CD4-positive, CD25-positive, alpha-beta regulatory T cell (primary cell): ENCODE measurements at places on chromosomes 7 and 10. TPM values are rescaled to one million over a fixed set of nuclear protein-coding genes. Genes with fewer than 3 reads are reported as not detected.

DNA sequence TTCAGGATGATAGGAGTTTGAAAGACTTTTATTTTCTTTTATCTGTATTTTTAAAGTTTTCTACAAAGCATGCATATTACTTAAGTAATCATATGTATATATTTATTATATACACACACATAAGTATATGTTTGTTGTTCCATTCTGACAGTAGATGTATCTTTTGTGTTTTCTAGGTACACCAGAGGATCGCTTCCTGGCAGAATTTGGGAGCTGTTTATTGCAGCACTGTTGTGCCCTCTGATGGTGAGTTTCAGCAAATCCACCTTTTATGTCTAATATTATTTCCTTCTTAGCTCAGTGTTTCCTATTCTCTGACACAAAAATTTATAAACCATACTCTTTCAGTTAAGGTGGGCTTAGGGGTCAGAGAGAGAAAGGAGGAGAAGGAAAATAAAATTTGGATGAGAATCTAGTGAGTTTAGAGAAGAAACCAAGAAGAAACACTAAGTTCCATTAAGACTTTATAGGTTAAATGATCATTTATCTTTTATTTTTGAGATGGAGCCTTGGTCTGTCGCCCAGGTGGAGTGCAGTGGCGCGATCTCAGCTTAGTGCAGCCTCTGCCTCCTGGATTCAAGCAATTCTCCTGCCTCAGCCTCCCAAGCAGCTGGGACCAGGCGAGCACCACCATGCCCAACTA, 59.2 kb upstream of the OIT3 start:
- peak; percentile 28 for DNase-seq

DNA sequence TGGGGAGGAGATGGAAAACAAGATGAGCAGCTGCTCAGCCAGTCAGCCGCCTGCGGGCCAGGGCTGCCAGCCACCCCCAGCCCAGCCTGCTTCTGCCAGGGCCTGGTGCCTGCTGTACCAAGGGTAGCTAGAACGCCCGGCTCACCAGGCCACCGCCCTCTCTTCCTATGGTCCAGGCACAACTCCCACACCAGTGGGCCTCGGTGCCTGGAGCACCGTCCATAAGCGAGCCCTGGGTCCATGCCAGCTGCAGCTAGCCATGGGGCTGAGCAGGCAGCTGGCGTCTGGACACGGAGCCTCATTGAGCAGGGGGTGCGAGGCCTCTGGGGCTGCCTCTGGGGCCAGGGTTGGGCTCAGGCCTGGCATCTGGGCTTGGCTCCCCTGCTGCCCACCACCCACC, 8.5 kb upstream of the RABGEF1 start:
- DNase-seq: no peak

GRCh38 chr10:79328737-79329504, 18.3 kb upstream of the PPIF start:
- DNase-seq: no peak

DNA sequence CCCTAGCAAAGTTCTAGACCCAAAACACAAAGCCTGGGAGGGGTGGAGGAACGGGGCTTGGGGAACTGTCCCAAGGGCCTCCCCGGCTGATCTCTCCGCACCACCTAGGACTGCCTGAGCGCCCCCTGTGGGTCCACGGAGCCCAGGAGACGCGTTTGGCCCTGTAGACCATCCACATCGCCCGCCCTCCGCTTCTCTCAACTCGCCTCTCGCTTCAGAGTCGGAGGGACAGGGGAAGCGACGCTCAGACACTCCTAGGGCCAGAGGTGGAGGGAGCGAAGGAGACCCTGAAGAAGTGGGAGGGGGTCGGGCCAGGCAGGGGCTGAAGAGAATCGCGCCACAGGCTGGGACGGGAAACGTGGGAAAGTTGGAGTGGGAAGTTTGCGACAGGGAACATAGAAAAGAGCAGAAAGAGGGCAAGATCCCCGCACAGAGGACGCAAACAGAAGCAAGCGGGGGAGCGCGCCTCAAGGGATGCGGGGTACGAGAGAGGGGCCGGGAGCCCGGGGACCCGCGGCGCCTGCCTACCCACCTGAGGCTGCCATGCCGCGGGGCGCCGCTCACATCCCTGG, 378 bp downstream of the PIK3AP1 start:
- peak; percentile 11 for DNase-seq

DNA sequence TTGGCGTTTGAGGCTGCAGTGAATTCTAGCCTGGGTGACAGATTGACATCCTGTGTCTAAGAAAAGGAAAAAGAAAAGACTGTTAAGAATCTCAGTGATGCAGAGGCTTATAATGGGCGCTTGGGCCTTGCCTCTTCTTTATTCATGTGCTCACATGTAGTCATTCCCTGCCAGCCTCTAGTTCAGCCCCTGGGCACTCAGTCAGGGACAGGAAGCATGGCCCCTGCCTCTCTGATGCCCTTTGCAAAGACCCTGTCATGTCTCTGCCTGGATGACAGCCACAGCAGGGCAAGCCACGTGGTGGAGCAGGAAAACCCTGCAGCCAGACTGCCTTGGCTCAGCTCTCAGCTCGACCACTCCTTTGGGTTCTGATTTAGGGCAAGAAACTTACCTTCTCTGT, 368.9 kb downstream of the RPS24 start:
- no peak for DNase-seq

Gene VWDE
- not detected for polyA plus RNA-seq

Gene UNCX
- not detected for polyA plus RNA-seq

DNA sequence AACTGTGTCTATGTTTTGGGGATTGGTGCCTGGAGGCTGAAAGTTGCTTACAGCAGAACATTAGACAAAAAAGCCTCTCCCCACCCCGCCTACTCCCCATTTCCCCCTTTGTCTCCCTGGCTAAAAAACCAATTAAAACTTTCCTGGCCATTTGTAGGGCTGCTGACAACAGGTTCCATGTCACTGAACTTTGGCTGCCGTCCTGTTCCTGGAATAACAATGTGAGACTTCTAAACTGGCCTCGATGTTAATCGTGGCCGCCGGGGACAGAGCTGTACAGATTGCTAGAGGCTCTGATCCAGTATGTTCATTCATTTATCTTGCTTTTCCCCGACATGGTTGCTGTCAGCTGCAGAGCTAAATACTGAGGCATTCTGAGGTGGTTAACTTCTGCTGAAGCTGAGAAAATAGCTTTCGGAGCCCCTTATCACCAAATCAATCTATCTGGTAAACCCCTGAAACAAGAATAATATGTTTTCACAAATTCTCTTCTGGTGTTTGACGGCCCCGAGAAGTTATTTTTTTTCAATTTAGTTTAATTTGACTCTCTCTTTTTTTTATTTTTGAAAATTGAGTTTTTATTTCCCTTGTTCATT, 271.6 kb downstream of the GFRA1 start:
- no peak for DNase-seq

Gene TSPAN12
- not detected for polyA plus RNA-seq

DNA sequence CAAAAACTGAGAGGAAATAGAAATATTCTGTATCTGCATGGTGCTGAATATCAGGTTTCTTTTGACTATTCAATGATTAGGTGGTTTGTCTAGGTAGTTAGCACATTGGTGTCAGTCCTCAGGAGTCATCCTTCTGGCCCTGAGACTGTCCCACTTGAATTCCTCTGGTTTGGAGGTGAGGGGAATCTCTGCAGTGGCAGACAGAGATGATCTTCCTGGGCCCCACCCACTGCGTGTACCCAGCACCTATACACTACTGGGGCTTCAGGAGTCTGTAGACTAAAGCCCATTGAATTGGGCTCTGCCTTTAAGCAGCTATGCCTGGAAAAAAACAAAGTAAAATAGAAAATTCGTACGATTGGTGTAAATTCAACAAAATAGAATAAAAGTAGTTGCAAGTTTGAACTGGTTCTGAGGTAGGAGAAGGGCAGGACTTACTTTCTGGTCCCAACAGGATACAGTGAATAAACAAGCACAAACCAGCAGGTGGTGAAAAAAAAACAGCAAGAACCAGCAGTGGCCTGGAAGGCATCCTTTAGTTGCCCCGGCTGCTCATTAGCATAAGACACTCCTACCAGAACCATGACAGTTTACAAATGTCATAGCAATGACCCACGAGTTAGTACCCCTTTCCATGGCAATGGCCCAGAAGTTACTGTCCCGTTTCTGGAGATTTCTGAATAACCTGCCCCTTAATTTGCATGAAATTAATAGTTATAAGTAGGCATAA, 1.7 kb downstream of the LIPM start:
- no peak for DNase-seq

Gene CHAT
- not detected for polyA plus RNA-seq

Gene HKDC1
- 2.2 TPM for polyA plus RNA-seq

- DNase-seq: no peak
Observed at GRCh38 chr7:69661342-69661741, 63.1 kb downstream of the AUTS2 start.

GRCh38 chr7:108303332-108303731, 152.9 kb downstream of the NRCAM start:
- no peak for DNase-seq

DNA sequence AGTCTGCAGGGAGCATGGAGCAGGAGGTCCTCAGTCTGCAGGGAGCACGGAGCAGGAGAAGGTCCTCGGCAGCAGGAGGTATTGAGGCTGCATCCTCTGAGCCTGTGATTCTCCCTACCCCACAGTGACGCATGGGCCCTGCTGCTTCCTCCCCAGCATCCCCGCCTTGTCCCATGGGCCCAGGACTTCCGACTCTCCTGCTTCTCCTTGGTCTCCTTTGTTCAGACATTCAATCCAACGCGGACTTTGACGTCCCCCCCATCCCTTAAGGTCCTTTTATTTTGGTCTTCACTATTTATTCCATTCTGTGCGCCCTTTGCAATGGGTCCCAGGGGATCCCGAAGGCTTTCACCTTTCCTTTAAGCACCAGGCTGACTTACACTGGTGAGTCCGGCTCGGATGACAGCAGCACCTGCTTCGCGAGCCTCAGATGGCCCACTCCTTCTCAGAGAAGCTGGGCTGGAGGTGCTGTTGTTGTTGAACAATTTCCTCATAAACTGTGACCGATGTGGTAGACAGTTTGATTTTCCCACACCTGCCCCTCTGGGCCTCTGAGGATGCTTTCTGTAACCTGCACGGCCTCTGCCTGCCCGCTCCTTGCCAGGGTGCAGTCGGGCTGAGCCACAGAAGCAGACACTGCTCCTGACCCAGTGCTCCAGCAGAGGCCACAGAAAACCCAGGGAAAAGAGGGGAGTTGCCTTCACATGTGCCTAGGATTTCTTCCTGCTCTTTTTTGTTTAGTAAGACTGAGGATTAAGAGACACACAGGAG, 407.2 kb upstream of the SHH start:
- no peak for DNase-seq

Gene CNPY1
- not detected for polyA plus RNA-seq

Gene NANOS1
- polyA plus RNA-seq: not detected

Gene SORCS1
- polyA plus RNA-seq: not detected

DNA sequence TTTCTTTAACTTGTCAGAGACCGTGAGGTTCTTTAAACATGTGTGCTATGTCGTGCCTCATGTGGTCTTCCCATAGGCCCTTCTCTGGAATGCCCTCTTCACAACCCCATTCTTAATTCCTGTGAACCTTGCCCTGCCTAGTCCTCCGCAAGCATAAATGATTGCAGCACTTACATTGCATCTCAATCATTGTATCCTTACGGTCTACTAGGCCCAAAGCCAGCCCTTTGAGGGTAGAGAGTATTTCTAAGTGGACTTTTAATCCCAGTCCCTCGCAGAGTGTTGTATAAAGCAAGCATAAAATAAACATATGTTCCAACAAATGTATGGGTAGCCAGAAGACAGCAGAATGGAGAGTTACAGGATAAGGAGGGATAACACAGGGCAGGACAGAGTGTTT, 92.1 kb upstream of the FAM133B start:
- no peak for DNase-seq

DNA sequence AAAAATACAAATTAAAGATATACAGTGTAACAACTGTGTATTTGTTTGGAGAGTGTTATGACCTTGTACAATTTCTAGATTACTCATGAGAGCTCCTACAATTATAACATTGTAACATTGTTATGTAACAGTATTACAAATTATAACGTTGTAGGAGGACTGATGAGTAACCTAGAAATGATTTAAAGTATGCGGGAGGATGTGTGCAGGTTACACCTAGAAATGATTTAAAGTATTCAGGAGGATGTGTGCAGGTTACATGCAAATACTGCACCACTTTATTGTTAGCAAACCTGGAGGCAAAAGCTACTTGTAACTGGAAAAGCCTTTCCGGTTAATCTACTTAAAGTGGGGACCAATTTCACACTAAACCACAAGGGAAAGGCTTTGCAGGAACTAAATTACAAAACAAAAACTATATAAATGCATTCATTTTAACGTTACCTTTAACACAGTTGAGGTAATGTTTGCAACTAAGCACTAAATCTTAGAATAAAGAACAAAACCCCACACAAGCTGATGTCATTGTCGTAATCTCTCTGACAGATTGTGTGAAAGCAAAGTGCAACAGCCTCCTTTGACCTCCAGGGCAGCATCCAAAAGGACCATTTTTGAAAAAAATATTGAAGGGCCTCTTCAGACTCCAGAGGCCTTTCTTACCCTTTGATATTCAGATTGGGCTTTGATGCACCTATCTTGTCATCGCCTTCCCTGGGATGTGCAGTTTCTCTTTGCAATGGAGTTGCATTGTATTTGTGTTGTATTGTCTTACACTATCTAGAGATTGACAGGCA, 522.1 kb upstream of the FOXK1 start:
- no peak for DNase-seq

DNA sequence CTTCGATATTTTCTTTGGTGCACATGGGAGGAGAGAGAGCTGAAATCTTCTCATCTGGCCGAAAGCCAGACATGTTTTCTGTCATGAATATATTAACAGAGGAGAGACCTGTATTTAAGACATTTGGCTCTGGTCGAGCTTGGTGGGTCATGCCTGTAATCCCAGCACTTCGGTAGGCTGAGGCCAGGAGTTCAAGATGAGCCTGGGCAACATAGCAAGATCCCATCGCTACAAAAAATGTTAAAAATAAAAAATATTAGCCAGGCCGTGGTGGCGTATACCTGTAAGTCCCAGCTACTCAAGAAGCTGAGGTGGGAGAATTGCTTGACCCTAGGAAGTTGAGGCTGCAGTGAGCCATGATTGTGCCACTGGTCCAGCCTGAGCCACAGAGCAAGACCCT, 21.9 kb upstream of the GATA3 start:
- DNase-seq: no peak

Gene SAP25
- 0.47 TPM for polyA plus RNA-seq

DNA sequence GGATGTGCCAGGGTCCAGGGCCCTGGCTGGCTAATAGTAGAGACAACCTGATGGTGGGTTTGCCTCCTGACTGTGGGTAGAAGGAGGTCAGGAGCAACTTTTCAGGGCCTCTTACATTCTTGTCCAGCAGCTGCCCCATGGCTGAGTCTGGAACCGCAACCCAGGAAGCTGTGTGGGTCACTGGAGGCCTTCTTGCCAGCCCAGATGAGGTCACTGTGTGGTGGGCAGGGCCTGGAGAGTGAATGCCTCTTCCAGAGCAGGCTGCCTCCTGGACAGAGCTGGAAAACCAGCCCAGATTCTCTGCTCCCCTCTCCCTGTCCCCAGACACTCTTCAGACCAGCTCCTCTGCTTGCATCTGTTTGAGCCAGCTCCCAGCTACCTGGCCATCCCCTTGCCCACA, 43.5 kb upstream of the LEP start:
- DNase-seq: no peak

- DNase-seq: no peak
Observed at GRCh38 chr10:49831352-49832035, 69.4 kb upstream of the OGDHL start.

GRCh38 chr10:108112218-108112617, 947.7 kb upstream of the SORCS1 start:
- DNase-seq: no peak

GRCh38 chr7:29381206-29382094, 182.2 kb upstream of the PRR15 start:
- DNase-seq: no peak
